ENCODE measurements at places on chromosomes 5 and 9.
A peak's percentile ranks its signal among the peaks of the same experiment; 100 is the strongest.

DNA sequence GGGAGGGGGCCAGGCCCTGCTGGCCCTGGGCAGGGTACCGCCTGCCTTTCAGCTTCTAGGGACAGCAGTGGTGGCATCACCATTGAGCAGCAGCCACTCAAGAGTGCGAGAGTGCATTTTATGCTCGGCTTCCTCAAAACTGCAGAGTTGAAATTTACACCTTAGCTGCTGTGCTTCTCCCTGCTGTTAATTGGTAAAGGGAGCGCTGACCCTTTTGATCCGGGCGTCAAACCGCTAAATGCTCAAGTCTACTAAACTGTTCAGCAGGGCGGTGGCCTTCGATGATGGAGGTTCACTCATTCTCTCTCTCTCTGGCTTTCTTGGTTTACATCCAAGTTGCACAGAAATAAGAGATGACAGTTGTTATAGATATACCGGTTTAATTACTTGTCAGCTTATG lies 368.6 kb upstream of the IRX2 start:
- DNase-seq, result no peak

DNA sequence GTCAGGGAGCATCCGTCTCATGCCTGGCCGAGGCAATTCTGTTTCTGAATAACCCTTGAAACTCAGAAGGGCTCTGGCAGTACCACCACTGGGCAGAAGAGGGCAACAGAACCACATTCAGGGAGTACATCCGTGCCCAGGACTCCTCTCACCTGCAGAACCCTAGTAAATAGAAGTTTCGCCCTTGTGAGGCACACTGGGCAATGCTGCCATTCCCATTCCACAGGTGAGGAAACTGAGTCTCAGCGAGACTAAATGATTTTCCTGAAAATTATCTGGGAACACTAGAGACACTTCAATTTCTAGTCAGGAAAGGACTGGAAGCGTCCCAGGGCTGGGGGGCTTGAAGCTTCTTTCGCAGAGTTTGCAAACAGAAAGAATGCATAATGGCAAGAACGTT lies 74.7 kb downstream of the FGF1 start:
- peak; percentile 33 for DNase-seq

DNA sequence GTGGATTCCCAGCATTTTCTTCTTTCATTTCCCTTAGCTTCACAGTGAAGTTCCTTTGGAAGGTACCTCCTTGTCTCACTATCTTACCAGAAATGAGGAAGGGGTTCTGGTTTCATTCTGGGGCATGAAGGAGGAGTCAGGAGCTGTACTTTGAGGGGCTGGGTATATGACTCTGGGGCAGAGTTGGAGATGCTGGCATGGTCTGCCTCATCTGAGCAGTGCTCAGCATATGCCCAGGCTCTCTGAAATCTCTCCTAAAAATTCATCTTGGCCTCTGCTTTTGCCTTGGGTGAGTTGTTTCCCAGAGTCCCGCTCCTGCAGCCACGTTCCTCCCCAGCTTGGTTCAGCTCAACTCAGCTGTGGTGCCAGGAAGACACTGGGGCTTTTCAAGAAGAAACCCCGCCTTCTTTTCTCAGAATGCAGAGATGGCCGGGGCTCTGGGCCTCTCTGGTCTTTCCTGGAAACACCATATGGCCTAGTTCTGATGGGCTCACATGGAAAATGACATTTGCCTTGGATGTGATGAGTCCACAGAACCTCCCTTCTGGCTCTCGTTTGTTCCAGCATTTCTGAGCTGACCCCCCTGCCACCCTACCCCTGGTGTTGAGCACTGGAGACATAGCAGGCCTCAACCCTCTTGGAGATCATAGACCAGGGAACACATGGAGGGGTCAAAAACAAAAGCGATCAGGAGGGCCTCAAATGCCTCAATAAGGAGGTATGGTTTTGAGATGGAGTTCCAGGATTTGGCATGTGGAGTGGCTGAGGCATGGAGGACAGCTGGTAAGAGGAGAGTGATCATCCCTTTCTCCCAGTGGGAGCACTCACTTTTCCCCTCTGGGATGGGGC lies 12.0 kb upstream of the TGFBR1 start:
- DNase-seq, result no peak

DNA sequence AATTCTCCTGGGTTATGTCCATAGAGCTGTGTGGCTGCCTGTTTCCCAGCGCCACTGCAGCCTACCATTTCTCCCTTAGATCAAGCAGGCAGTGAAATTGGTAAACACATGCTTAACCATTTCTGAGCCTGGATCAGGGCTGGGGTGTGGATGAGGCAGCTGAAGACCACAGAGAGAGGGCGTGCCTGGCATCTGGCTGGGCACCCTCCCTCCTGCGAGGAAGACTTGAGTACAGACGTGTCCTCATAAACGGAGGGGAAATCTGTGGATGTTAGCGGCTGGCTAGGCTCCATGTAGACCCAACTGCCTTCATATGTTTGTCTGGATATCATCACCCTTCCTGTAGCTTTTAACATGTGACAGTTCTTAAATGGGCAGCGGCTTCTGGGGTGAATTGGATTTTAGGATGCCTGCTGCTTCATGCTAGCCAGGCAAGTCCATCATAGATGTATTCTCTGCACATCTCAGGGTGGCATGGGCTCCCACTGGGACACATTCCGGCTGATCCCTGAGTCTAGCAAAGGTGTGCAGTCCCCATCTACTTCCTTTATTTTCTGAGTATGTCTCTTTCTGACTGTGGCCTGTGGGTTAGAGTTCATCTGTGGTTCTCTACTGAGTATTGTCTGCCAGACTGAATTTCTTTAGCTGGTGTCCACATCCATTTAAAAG lies 11.0 kb downstream of the RGS3 start:
- DNase-seq, result no peak

- no peak for DNase-seq
Measured at GRCh38 chr5:67021521-67021920, 175.1 kb downstream of the CD180 start.

DNA sequence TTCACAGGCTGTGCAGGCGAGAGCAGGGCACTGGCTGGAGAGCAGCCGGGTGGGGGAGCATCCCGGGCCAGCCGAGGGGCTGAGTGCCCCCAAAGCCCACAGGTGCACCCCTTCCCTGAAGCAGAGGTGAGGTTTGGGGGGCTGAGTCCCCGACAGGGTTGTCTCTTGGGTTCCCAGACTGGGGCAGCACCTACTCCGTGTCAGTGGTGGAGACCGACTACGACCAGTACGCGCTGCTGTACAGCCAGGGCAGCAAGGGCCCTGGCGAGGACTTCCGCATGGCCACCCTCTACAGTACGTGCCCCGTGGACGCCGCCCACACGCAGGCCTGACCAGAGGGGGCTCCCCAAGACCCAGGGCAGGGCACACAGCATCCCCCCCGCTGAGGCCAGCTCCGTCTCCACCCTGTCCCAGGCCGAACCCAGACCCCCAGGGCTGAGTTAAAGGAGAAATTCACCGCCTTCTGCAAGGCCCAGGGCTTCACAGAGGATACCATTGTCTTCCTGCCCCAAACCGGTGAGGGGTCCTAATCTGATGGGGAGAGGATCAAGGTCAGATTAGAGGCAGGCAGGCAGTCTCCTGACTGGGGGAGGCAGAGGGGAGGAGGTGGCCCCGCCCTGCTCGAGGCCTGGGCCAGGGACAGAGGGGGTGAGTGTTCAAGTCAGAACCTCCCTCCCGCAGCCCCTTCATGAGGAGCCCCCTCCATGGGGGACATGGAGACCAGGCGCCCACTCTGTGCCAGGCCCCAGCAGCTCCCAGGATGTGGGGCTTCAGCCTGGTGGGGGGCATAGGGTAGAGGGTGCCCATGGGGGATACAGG lies 2.7 kb downstream of the PTGDS start:
- no peak for DNase-seq

DNA sequence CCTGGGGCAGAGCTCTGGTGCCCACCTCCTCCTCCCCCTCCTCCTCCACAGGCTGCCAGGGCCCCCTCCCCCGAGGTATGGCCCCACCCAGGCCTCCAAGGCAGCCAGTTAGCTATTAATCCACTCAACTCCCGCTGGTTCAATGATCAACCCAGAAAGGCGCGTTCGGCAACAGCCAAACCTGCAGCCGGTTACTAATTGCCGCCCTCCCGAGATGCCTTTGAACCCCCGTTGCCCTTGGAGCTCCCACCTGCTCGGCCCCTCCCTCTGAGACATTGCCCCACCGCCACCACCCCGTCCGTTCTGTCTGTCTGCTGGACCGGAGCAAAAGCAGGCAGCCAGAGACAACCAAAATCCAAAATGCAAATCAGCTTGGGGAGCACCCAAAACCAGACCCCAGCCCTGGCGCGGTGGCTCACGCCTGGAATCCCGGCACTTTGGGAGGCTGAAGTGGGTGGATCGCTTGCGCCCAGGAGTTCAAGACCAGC lies 25.8 kb downstream of the NOTCH1 start:
- no peak for DNase-seq

- DNase-seq, result no peak
Measured at GRCh38 chr9:124079176-124079925, 67.8 kb downstream of the LHX2 start.

- DNase-seq, result no peak
Measured at GRCh38 chr5:174935854-174936474, 211.6 kb downstream of the MSX2 start.

- DNase-seq, result no peak
Measured at GRCh38 chr5:125210242-125210947, 464.0 kb upstream of the ZNF608 start.

- no peak for DNase-seq
Measured at GRCh38 chr5:17989567-17990563, 355.6 kb downstream of the TAF11L14 start.

GRCh38 chr5:107640568-107640967 lies 30.2 kb downstream of the EFNA5 start:
- no peak for DNase-seq

- DNase-seq, result no peak
Measured at GRCh38 chr5:157650991-157651611, 1.1 kb downstream of the SOX30 start.

- DNase-seq, result no peak
Measured at GRCh38 chr9:20914556-20914955, 116.9 kb downstream of the HACD4 start.

DNA sequence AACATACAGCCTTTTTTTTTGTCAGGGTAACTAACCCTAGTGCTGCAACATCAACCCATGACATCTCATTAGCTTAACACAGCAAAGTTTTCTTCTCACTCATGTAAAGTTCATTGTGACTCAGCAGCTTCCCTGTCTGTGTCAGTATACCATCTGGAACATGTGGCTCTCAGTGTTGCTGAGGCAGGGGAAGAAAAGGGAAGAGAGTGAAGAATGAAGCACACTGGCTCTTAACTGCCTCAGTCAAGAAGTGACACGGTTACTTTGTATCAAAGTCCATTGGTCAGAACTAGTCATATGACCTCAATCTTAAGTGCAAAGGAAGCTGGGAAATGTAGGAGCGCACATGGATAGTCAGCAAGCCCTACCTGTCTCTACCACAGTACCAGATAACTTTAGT lies 185.0 kb upstream of the ELL2 start:
- DNase-seq, result peak; percentile 70

DNA sequence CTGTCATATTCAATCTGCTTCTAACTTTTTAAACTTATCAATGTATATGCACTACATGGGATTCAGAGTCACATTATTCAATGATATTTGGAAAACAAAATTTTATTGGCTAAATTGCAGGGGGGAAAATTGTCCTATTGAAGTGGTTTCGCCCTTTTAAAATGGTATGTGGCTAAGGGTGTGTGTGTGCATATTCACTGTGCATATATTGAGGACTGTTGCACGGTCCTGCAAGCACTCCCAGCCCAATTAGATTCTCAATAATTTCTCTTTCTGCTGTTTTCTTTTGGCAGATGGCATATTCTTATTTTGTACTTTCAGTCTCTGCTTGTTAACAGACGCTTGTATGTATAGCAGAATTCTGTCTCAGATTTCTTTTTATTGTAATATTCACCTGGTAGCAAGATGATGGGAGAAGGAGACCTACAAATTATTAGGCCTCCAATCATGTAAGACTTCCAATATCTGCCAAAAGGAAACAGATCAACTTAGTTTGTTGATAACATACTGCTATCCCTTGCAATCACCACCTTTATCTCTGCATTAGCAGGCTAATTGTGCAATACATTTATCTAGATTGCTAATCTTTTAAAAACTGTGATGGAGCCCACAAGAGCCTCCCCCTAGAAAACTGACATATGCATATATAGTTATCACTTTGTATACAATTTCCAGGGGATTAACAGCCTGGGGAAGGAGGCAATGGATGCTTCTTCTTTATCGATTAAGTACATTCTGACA lies 411.5 kb downstream of the PLK2 start:
- DNase-seq, result no peak

- DNase-seq, result no peak
Measured at GRCh38 chr5:90873033-90873517, 314.5 kb downstream of the ADGRV1 start.

DNA sequence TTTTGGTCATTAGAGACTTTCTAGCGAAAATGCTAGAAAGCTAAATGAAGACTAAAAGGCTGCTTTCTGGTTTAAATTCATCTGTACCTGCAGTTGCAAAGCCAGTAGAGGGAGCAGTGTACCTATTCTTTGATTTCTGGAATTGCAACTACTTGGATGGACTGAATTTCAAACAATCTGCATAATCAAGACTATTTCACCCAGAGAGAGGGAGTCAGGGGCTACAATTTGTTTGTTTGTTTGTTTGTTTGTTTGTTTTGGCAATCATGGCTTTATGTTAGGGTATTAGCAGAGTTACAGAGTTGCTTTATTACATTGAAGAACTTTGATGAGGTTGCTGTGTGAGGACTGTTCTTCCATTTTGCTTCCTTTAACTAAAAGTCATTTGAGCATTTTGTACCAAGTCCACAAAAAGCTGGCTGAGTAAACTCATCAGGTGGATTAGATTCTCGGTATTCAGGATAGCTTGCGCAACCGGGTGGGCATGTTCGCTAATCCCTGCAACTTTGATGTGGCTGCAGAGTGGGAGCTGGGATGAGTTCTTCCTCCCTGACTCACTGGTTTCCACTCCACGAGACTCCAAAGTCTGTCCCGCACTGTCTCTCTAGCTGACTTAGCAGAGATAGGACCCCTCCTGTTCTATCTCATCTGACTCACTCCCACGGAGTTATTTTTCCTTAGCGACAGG lies 80.0 kb upstream of the TUT7 start:
- no peak for DNase-seq

DNA sequence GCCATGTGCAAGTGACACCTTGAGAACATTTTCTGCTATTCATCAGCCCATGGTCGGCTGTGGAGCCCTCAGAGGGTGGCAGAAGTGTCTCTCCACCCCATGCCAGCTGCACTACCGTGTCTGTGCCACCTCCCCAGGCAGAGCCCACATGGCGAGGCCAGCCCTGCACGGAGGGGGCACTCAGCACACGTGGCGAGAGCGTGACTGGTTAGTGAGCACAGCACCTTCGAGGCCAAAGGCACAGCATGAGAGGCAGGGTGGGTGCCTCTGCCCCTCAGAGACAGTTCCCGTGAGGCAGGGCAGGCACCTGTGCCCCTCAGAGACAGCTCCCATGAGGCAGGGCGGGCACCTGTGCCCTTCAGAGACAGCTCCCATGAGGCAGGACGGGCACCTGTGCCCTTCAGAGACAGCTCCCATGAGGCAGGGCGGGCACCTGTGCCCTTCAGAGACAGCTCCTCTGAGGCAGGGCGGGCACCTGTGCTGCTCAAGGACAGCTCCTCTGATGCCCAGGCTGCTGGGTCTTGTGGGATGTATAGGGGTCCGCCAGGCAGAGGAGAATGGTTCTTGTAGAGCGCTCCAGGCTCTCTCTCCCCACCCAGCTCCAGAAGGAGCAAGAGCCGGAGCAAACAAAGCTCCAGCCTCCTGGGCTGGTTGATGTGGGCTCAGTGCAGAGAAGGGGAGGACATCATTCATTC lies 179.8 kb upstream of the PPP1R26 start:
- no peak for DNase-seq

- DNase-seq, result no peak
Measured at GRCh38 chr5:90554358-90555006, 4.1 kb upstream of the ADGRV1 start.

GRCh38 chr5:6059137-6059800 lies 319.1 kb downstream of the MED10 start:
- DNase-seq, result no peak

Measured in T-helper 1 cell (primary cell).